T-cell (primary cell): ENCODE measurements at places on chromosomes 16 and 17. TPM values are rescaled to one million over a fixed set of nuclear protein-coding genes. Genes with fewer than 3 reads are reported as not detected.
A peak's percentile ranks its signal among the peaks of the same experiment; 100 is the strongest.

The TEKT1 gene
- not detected for total RNA-seq

DNA sequence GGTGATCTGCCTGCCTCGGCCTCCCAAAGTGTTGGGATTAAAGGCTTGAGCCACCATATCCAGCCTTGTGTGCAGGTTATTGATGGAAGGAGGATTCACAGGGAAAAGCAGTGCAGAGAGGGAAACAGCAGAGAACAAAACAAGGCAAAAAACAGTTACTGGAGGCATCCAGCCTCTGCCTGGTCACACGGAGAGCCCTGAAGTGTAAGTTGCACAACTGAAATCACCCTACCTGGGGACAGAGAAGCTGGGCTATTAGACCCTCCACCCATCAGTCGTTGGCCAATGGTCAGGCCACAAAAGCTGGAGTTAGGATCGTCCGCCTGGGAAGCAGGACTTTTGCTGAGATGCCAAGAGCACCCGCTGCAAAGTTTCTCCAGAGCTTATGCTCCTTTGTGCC lies 57.9 kb upstream of the BCO1 start:
- no peak for DNase-seq

DNA sequence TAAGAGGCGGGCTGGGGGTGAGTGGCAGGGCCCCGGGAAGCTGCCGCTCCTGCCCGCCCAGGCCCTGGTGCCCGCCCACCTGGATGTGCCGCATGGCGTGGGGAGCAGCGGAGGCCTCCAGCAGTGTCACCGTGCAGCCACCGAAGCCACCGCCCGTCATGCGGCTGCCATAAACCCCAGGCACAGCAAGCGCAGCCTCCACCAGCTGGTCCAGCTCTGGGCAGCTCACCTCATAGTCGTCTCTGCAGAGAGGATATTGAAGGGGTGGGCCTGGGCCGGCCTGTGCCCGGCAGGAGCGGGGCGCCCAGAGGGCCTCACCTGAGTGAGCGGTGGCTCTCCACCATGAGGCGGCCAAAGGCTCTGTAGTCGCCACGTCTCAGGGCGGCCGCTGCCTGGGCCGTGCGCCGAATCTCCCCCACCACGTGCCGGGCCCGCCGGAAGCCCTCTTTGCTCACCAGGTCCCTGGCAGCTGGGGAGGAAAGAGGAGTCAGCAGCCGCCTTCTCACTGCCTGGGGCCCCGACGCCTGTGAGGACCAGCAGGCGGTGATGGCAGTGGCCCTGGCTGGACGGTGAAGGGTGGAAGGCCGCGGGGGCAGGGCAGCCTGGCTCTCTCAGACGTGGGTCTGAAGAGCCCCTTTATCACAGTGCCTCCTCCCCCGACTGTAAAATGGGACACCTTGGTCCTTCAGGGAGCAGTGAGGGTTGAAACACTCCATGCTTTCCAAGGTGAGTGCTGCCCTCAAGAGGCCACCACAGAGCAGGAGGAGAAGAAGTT lies 6.7 kb downstream of the GALK1 start:
- no peak for DNase-seq

DNA sequence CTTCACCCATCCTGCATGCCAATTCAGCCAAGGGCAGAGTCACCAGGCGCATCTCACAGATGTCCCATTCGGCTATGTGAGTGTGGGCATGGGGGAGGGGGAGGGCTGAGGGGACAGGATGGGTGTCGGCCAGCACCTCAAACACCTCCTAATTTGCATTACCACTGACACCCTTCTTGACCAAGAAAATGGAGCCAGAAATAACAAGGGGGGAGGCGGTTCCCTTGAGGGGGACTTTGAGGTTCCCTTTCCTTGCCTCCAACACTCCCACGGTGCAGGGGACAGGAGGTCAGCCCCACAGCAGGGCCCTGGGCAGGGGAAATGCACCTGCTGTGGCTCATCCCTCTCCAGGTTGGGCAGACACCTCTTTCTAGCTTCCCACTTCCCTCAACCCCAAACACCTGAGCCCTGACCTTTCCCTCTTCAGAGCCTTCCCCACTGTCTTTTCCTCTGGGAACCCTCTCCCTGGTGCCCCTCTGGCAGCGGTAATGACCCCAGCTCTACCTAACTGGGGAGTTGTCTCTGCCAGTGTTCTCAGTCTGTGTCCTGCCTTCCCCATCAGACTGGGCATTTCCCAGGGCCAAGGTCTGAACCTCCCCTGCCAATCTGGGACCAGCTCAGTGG lies 18.2 kb upstream of the TBX21 start:
- no peak for DNase-seq

The SYT17 gene
- not detected for total RNA-seq

The ZNF23 gene
- total RNA-seq = 13.8 TPM

GRCh38 chr17:31597646-31598398 lies 206.3 kb downstream of the RAB11FIP4 start:
- DNase-seq = no peak

- no peak for DNase-seq
These were observed 39.7 kb downstream of the REXO5 start for GRCh38 chr16:20846030-20846429.

DNA sequence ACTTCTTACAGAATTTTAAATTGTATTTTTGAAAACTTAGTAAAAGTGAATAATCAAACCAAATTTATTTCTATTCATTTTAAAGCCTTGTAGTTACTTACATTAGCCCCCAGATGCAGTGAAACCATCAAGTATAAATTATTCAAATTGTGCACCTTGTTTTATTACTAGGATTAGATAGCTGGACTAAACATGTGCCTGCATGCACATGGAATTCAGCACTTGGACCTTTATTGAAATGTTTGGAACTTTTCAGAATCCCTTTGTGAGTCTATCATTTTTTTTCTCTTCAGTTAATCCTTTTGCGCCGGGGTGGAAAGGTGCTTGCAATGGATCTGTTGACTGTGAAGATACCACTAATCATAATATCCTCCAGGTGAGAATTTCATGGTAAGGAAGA lies 4.7 kb downstream of the ZPBP2 start:
- no peak for DNase-seq

DNA sequence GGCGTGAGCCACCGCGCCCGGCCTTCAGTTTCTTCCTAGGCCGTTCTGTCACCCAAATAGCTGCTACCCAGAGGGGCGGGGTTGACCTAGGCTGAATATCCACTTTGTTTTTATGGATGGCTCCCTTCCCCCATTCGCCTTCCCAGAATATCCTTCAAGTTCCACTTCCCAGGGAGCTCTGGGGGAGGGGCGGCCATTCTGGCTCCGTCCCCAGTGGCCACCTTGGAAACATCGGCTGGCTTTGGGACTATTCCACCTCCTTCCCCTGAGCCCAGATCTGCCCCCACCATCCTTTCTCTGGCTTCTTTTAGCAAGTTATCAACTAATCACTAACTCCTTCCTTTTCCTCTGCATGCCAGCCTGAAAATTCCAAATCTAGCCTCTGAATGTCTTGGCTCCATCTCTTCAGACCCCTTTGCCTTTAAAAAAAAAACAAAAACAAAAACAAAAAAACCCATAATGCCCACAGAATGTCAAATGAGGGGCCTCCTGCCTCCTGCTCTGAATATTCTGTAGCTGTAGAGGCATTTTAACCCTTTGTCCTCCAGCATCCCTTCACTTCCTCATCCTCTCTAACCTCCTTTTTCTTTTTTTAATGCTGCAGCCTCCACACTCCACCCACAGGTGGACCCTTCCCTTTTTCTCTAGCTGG lies 6.4 kb downstream of the ATP1B2 start:
- no peak for DNase-seq

The NXN gene
- 1.1 TPM for total RNA-seq

- DNase-seq = peak; percentile 47
These were observed 46.6 kb upstream of the NUDT7 start for GRCh38 chr16:77675464-77676324.

DNA sequence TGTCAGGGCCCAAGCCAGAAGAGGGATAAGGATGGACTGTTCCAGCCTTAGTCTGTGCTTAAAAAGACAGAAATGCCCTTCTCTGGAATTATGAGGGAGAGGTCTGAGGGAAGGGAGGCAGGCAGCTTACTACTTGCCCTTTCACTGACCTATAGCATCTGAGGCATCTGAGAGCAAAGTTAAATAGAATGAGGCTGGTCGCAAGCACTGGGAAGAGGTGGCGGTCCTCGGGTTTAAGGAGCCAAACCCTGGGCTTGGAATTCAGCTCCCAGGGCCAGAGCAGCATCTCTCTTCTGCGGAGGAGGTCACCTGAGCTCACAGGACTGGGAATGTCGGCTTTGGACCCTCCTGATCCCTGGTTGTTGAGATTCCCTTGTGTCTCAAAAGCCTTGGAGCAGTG lies 3.1 kb upstream of the LIMD2 start:
- no peak for DNase-seq

- no peak for DNase-seq
These were observed 66.9 kb upstream of the MPHOSPH6 start for GRCh38 chr16:82236875-82237274.

- DNase-seq = no peak
These were observed 35.6 kb downstream of the CCDC42 start for GRCh38 chr17:8709006-8709405.
